ENCODE measurements at places on chromosomes 11 and 22.

- DNase-seq = peak; percentile 17
These were observed 10.4 kb downstream of the MLC1 start for GRCh38 chr22:50074551-50075530.

DNA sequence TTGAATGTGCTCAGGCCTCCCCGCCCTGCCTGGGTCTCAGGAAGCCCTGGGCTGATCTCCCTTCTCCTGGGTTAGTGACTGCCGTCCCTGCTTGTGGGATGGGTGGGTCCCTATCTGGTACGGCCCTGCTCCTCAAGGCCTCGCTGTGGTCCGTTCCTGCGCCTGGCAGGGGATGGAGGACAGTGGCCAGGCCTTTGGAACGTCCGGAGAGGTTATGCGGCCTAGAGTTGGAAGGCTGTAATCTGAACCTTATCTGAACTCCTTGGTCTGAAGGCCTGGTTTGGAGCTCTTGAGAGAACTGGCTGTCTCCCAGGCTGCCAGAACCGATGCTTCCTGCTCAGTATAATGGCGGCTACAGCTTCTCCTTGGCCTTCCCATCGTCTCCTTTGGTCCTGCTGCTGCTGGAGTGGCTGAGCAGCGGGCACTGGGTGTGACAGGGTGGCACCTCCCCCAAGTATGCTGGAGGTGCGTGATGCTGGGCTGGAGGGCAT is 72.8 kb downstream of the FLI1 start:
- no peak for DNase-seq

- DNase-seq = no peak
These were observed 8.1 kb downstream of the PARVB start for GRCh38 chr22:44032126-44032730.

GRCh38 chr11:2302306-2302895 is 588 bp downstream of the TSPAN32 start:
- no peak for DNase-seq

Data from HT-29 (cell line).